ENCODE measurements at places on chromosomes 5 and 9. TPM values are rescaled to one million over a fixed set of nuclear protein-coding genes. Genes with fewer than 3 reads are reported as not detected.
A peak's percentile ranks its signal among the peaks of the same experiment; 100 is the strongest.

The CATSPER3 gene
- total RNA-seq: not detected

The OSTF1 gene
- total RNA-seq: 32.8 TPM

The C5orf58 gene
- not detected for total RNA-seq

The PCDHB3 gene
- total RNA-seq: not detected

- H3K4me3 ChIP-seq: no peak overlapping the region
- no peaks in the 10 kb centered on the region for H3K36me3 ChIP-seq
- H3K4me1 ChIP-seq: no peaks in the 10 kb centered on the region
- DNase-seq: no peak
- no peaks in the 10 kb centered on the region for H3K27me3 ChIP-seq
Measured at GRCh38 chr9:31629292-31629691, 755.2 kb upstream of the ACO1 start.

DNA sequence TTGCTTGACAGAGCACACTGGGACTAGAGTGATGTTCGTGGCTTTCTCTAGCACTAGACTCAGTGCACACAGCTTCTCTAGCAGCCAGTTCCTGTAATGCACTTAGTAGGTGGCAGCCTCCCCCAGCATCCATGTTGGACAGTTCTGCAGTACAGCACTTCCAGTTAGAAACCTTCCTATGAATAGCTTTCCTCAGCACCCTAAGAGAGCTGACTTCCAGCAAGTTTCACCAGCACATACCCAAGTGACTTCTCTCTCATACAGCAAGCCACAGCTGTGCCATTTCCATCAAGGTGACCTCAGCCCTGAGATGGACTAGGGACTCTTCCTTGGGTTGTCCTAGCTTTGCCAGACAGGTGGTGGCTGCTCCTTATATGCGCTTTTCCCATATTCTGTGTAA is 60.4 kb downstream of the PJA2 start:
- peaks cover 54% of the 10 kb centered on the region for H3K36me3 ChIP-seq
- DNase-seq: no peak
- H3K27ac ChIP-seq: no peak overlapping the region

The WWC1 gene
- 1.0 TPM for total RNA-seq

DNA sequence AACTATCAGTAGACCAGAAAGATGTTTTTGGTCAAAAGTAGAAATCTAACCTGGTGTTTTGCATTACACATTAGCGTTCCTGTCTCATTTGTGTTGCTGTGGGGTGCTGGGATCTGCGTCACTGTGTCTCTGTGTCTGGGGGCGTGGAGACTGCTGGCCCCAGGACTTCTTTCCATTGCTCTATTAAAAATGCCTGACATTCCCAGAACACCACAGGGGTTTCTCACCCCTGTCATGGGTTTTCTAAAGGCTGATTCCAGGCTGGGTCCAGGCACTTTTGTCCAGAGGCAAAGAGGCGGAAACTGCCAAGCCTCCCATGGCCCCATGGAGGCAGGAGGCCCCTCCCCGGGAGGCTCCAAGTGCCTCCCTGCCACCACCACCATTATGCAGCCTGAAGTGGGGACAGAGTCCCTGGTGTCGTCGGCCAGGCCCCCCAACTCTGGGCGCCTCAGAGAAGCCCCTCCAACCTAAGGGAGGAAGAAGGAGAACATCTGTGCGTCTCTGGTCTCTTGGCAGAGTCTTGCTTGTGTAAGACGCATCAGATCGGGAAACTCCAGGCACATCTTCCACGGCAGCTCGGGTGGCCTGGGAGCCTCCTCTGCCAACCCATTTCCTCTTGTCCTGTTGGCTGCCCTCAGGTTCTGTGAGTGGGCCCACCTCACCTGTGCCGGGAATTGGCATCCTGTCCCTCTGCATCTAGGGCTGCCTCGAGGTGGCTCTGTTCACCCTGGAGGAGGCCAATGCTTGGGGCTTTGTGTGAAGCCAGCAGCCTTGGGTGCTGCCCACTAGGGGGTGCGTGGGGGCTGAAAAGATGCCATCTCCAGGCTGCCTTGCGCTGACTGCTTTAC is 13.8 kb upstream of the PLEKHG4B start:
- peaks cover 3% of the 10 kb centered on the region for H3K27me3 ChIP-seq
- H3K4me1 ChIP-seq: no peaks in the 10 kb centered on the region

The PCDHGA9 gene
- not detected for total RNA-seq

The NHP2 gene
- 44.5 TPM for total RNA-seq

DNA sequence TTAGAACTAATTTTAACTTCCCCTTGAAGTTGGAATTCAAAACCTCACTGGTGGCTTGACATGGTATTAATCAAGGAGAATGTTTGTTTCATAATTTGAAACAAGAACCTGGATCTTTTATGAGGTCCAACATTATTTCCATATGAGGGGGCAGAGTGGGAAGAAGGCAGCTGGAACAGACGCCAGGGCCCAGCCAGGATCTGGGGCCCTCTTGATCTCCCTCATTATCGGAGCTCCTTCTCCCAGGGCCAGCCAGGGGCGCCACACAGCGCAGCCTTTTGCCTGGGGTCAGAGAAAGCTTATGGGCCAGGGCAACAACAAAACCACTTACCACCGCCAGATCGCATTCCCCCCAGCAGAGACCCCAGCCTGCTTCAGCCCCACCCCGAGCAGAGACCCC is 27.1 kb upstream of the NKD2 start:
- no peak for DNase-seq
- no peaks in the 10 kb centered on the region for H3K4me1 ChIP-seq
- H3K36me3 ChIP-seq: no peaks in the 10 kb centered on the region

DNA sequence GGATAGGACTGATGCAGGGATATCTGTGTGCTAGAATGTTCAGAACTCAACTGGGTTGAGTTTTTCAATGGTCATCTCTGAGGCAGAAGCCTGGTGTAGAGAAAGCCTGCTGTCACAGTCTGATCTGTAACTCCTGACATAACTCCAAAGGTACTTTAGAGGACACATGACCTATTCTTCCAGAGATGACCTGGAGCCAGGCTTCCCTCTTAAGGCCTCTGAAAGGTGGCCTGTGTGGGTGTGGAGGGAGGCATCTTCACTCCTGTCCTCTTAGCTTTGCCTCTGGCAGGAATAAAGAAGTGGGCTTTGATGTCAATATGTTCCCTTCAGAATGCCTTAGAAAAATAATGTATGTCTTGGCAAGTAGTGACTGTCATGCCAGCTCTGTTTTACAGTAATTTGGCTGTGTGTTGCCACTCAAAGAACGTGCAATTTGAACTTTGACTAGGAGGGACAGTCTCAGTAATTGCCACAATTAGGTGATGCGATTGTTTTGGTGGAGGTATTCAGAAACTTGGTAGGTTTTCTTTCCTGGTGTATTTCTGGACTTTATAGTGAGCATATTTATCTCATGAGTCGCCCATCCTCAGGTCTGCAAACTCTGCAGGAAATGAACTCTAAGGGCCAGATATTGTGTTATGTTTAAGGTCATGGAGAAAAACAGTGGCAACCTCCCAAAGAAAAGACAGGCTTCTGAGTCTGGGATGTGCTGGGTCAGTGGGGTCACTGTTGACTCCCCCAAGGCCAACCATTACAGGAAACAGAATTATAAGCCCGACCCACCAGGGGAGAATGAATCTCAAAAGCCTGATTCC is 3.2 kb upstream of the C5orf63 start:
- no peaks in the 10 kb centered on the region for H3K27me3 ChIP-seq
- H3K4me3 ChIP-seq: no peak overlapping the region
- no peak for DNase-seq
- peaks cover 10% of the 10 kb centered on the region for H3K4me1 ChIP-seq

DNA sequence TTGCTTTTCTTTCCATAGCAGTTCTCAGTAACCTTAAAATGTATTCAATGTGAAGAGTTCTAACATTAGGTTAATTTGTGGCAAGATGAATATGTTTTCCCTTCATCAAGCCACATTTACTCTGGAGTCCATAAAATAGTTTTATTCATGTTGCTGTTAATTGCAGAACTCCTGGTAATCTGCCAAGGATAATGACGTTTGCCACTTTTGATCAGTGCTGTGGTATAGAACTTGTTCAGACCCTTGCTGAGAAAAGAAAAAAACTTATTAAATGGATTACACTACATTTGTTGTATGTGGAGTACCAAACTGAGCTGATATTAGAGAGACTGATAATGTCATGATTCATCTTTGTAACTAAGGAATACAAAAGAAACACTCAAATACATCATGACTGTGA is 212.4 kb upstream of the DMAC1 start:
- H3K36me3 ChIP-seq: no peaks in the 10 kb centered on the region
- H3K4me3 ChIP-seq: no peak overlapping the region
- H3K27ac ChIP-seq: no peak overlapping the region
- H3K27me3 ChIP-seq: no peaks in the 10 kb centered on the region

The SREK1 gene
- 137 TPM for total RNA-seq

DNA sequence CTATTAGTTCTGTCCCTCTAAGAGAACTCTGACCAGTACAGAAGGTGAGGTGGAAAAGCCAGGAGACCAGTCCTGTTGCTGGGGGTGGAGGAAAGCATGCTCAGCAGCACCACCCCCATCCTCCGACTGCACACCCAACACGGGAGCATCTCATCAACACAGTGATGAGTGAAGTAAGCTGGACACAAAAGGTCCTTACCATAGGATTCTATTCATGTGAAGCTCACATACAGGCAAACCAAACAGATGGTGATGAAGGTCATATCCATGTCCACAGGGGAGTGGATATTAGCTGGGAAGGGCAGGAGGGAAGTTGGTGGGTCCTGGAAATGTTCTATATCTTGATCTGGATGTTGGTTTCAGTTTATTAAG is 14.8 kb upstream of the MARCHF6 start:
- H3K27ac ChIP-seq: no peak overlapping the region
- no peak overlapping the region for H3K4me3 ChIP-seq
- H3K36me3 ChIP-seq: no peaks in the 10 kb centered on the region
- peaks cover 13% of the 10 kb centered on the region for H3K27me3 ChIP-seq

DNA sequence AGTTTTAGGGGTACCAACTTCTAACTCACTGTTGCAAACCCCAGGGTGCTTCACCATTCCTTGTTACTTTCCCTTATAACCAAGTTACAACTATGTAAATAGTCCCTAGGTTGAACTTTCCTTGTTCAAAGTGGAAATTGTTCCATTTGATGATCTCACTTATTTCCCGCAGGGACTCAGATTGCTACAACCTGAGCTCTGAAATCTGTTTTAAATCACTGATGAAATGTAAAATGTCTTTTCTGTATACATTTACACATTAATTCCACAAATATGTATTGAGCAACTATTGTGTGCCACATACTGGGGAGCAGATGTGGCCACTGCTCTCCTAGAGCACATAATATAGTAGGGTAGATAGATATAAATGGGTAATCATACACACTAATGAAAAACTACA is 69.1 kb upstream of the TARS1 start:
- H3K27me3 ChIP-seq: no peaks in the 10 kb centered on the region
- DNase-seq: no peak
- no peak overlapping the region for H3K4me3 ChIP-seq
- no peaks in the 10 kb centered on the region for H3K4me1 ChIP-seq
- H3K27ac ChIP-seq: no peak overlapping the region

DNA sequence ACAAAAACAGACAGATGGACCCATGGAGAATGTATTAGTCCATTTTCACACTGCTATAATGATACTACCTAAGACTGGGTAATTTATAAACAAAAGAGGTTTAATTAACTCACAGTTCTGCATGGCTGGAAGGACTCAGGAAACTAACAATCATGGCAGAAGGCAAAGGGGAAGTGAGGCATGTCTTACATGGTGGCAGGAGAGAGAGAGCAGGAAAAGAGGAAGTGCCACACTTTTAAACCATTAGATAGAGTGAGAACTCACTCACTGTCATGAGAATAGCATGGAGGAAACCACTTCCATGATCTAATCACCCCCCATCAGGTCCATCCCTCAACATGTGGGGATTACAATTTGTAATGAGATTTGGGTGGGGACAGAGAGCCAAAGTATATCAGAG is 808.9 kb downstream of the CDH12 start:
- H3K4me3 ChIP-seq: no peak overlapping the region
- no peaks in the 10 kb centered on the region for H3K36me3 ChIP-seq
- H3K4me1 ChIP-seq: no peaks in the 10 kb centered on the region
- no peak overlapping the region for H3K27ac ChIP-seq
- no peaks in the 10 kb centered on the region for H3K27me3 ChIP-seq

The TMEM203 gene
- 18.2 TPM for total RNA-seq

The OR1K1 gene
- total RNA-seq: not detected

- H3K4me1 ChIP-seq: no peaks in the 10 kb centered on the region
- no peak for DNase-seq
- H3K4me3 ChIP-seq: no peak overlapping the region
- H3K36me3 ChIP-seq: no peaks in the 10 kb centered on the region
- H3K27me3 ChIP-seq: no peaks in the 10 kb centered on the region
- no peak overlapping the region for H3K27ac ChIP-seq
Measured at GRCh38 chr9:84997472-84997871, 327.9 kb downstream of the NTRK2 start.

- H3K4me3 ChIP-seq: no peak overlapping the region
- DNase-seq: no peak
- no peaks in the 10 kb centered on the region for H3K36me3 ChIP-seq
- no peak overlapping the region for H3K27ac ChIP-seq
Measured at GRCh38 chr5:120405286-120405864, 58.7 kb upstream of the PRR16 start.

DNA sequence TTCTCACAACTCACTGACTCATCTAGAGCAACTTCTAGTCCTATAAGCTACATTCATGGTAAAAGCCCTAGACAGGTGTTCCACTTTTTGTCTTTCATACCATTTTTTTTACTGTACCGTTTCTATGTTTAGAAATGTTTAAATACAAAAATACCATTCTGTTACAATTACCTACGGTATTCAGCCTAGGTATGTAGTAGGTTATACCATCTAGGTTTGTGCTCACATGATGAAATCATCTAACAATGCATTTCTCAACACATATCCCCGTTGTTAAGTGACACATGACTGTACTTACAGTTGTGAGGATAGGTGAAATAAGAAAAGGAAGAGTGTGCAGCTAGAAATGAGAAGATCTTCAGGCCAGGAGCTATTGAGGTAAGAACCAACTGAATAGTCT is 6.2 kb downstream of the CENPK start:
- H3K27ac ChIP-seq: no peak overlapping the region
- no peak overlapping the region for H3K4me3 ChIP-seq
- H3K4me1 ChIP-seq: no peaks in the 10 kb centered on the region
- H3K27me3 ChIP-seq: no peaks in the 10 kb centered on the region

The SHOC1 gene
- not detected for total RNA-seq

GRCh38 chr5:158246661-158247060 is 387.7 kb upstream of the CLINT1 start:
- no peak overlapping the region for H3K27ac ChIP-seq
- H3K4me1 ChIP-seq: no peaks in the 10 kb centered on the region
- H3K36me3 ChIP-seq: no peaks in the 10 kb centered on the region
- DNase-seq: no peak
- no peak overlapping the region for H3K4me3 ChIP-seq

- H3K36me3 ChIP-seq: peaks cover 1% of the 10 kb centered on the region
- peak overlapping the region; percentile 2 for H3K4me3 ChIP-seq
- H3K27me3 ChIP-seq: no peaks in the 10 kb centered on the region
- H3K4me1 ChIP-seq: peaks cover 46% of the 10 kb centered on the region
- peak overlapping the region; percentile 30 for H3K27ac ChIP-seq
Measured at GRCh38 chr5:56852228-56853000, 37.1 kb downstream of the MAP3K1 start.

GRCh38 chr5:128271859-128272464 is 188.4 kb downstream of the SLC12A2 start:
- H3K27ac ChIP-seq: no peak overlapping the region
- no peak for DNase-seq
- H3K4me1 ChIP-seq: no peaks in the 10 kb centered on the region
- no peak overlapping the region for H3K4me3 ChIP-seq
- no peaks in the 10 kb centered on the region for H3K27me3 ChIP-seq

GRCh38 chr9:134570151-134570621 is 71.4 kb upstream of the COL5A1 start:
- DNase-seq: no peak
- no peaks in the 10 kb centered on the region for H3K27me3 ChIP-seq
- no peaks in the 10 kb centered on the region for H3K4me1 ChIP-seq
- H3K4me3 ChIP-seq: no peak overlapping the region
- no peak overlapping the region for H3K27ac ChIP-seq
